ENCODE measurements at places on chromosomes 11 and 22.

DNA sequence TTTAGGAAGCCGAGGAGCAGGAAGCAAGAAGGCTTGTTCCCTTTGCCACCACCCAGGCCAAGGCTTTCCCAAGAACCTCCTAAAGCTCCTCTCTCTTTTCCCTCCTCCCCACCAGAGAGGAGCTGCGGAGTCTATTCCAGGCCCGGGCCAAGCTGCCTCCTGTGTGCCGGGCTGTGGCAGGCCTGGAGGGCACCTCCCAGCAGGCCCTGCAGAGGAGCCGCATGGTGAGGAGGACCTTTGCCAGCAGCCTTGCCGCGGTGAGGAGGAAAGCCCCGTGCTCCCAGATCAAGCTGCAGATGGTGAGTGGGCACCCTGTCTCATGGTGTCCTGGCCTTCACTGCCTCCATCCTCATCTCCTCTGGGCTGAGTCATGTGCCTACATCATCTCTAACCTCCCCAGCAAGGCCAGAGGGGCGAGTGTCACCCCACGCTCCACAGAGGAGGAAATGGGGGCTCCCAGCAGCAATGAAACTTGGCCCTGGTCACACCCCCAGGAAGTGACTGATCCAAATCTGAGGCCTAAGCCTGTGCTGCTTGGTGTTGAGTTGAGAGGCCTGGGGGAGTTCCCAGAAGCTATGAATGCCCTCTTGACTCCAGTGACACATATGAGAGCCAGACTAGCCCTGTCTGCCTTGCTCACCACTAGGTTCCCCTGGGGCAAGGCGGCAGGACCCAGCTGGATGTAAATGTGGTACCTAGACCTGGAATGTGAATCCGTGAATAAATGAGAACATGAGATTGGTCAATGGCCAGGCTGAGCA is 104.2 kb downstream of the MYO18B start:
- DNase-seq: no peak

DNA sequence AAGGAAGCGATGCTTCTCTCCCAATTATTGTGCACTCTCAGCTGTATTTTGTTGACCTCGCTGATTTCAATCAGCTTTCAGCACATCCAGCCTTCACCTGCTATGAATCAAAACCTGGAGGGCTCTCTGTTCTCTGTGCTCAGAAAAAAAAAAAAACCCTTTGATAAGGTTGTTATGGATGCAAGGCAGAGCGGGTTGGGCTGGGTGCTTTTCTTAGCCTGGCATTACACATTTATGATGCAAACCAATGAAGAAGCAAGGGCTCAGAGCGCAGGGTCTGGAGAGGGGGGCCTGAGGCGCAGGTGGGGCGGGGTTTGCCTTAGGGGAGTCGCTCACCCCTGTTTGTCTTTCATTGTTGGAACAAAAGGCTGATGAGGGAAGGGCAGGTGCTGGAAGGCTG is 86.0 kb upstream of the CADM1 start:
- DNase-seq: no peak

GRCh38 chr11:114326151-114326550 is 30.0 kb downstream of the NNMT start:
- DNase-seq: no peak

DNA sequence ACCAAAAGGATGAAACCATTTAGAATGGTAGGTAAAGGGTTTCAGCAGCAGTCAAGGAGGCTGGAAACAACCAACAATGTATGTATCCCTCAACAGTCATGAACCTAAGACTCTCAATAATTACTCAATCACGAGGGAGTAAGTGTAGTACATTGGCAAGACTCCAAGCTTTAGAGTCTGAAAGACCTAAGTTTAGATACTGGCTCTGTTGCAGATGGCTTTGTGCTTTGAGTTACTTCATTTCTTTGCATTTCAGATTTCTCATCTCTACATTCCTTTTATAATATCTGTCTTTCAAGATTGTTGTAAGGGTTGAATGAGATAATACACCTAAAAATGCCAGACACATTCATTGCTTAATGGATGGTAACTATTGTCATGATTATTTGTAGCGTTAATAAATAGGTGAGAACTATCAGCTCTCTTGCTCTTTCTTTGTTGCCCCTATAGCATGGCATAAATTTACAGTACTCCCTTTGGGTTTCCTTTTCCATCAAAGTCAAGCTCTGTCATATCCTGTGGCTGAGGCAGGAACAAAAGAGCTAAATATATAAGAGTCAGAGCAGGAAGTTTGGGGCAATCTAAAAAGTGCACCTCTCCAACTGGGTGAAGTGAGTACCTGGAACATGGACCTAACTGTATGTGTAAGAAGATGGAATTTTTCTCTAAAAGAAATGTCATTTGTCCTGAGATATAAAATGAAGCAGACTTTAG is 228.2 kb upstream of the ZC3H12C start:
- DNase-seq: no peak

DNA sequence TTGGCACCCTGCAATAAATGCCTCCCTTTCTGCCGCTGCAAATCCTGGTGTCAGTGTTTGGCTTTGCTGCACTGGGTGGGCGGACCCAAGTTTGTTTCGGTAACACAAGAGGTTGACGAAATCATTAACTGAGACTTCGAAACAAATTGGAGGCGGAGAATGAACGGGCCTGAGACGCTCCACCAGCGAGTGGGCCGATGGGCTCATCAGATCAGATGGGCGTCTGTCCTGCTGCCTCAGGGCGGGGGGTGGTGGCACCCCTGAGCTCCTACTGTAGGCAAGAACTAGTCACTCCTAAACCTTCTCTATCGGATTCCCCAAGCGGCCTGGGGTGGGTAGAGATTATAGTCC is 918 bp upstream of the CAPN5 start:
- peak; percentile 67 for DNase-seq

DNA sequence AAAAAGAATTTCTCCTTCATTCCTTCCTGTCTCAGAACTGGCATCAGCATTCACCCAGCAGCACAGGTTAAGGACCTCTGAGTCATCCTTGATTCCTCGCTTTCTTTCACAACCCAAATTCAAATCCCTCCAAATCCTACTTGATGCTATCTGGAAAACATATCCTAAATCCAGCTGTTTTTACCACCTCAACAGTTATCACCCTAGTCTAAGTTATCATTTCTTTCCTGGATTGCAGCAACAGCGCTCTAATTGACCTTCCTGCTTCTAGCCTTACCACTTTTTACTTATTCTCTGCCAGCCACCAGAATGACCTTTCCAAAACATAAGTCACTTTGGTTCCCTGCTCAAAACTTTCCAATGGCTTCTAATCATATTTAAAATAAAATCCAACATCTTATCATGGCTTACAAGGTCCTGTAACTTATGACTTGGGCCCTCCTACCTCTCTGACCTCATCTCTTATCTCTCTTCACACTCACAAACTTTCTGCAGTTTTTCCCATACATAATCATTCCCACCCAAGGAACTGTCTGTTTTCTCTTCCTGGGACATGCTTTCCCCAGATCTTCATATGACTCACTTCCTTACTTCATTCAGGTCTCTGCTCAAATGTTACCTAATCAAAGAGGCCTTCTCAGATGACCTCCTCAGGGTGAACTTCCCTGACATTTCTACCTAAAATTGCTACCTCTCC is 119.4 kb downstream of the TTC28 start:
- DNase-seq: no peak

DNA sequence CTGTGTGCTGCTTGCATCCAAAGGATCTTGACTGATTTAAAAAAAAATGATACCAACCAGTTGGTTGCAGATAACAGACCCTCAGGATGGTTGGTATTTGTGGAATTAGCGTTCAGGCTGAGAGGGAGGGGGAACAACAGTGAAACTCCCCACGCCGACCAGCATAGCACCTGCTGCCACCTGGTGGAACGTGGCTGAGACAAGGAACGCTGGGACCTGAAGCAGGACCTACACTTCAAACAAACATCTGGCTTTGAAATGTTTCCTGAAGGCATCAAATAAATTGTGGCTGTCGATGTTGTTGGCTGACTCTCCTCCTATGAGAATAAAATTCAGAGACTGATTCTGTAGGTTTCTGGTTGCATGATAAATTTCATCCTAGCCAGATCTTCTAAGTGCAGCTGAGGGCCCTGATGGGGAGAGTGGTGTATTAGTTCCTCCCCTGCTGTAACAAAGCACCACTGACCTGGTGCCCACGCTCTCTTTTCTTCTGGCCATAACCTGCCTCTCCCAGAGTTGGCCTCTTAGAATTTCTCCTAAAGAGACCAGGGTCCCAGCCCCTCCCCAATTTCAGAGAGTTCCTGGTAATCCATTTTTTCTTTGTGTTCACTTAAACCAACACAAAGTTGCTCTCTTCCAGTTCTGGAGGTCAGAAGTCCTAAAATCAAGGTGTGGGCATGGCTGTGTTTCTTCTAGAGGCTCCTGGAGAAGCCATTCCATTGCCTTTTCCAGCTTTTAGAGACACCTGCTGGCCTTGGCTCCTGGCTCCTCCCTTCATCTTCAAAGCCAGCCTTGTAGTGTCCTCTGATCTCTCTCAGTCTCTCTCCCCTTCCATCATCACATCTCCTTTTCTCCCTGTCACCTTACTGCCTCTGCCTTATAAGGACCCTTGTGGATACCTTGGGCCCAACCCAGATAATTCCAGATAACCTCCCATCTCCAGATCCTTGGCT is 17.3 kb downstream of the APOL2 start:
- peak; percentile 46 for DNase-seq

DNA sequence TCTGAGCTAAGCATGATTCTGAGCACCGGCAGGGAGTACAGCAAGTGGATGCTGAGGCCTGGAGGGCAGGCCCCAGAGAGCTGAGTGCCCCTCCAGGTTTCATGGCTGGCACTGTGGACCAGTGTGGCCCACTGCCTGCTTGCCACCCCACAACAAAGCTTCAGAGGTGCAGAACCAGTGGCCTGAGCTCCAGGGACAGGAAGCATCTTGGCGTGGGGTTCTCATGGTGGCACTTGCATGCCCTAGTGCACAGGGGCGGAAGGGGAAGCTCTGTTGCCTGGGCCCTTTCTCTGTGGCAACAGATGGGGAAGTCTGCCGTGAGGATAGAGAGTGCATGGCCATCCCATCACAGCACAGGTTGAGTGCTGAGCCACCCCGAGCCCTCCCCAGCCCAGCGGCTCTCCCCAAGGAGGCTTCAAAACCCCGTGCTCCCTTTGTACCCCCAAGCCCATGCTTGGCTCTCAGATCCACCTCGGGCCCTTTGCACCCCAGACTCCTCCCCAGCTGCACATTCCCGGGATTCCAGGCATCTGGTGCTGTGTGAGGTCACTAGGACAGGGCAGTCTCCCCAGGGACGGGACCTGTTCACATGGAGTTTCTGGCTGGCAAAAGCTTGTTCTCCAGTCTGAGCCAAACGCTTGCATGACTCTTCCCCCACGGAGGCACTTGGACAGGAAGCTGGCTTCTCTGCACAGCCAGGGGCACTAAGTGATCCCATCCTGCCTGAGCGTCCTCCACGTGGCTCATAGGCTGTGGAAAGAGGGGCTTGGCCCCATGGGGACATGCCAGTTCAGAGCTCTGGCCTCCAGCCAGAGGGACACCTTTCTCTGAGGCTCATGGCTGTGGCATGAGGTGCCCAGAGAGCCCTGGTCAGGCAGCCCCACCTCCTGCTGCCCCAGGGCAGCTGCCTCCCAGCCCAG is 4.2 kb downstream of the SLC25A1 start:
- no peak for DNase-seq

- no peak for DNase-seq
Observed at GRCh38 chr22:29253561-29254285, 14.1 kb downstream of the RHBDD3 start.

GRCh38 chr11:134939031-134939430 is 527.0 kb upstream of the B3GAT1 start:
- DNase-seq: no peak

- DNase-seq: no peak
Observed at GRCh38 chr22:29617922-29618629, 14.6 kb downstream of the NF2 start.

Measured in left forelimb (tissue), 1 donor.